Activated CD4-positive, alpha-beta T cell treated with anti-CD3 and anti-CD28 coated beads, Interleukin-2, amount 10 ng/mL, durations not matched to agents 24 days and 14 days (primary cell): ENCODE measurements at places on chromosomes 7 and 10. TPM values are rescaled to one million over a fixed set of nuclear protein-coding genes. Genes with fewer than 3 reads are reported as not detected.
A peak's percentile ranks its signal among the peaks of the same experiment; 100 is the strongest.

The OR2A5 gene
- total RNA-seq, result not detected in 2 replicates

DNA sequence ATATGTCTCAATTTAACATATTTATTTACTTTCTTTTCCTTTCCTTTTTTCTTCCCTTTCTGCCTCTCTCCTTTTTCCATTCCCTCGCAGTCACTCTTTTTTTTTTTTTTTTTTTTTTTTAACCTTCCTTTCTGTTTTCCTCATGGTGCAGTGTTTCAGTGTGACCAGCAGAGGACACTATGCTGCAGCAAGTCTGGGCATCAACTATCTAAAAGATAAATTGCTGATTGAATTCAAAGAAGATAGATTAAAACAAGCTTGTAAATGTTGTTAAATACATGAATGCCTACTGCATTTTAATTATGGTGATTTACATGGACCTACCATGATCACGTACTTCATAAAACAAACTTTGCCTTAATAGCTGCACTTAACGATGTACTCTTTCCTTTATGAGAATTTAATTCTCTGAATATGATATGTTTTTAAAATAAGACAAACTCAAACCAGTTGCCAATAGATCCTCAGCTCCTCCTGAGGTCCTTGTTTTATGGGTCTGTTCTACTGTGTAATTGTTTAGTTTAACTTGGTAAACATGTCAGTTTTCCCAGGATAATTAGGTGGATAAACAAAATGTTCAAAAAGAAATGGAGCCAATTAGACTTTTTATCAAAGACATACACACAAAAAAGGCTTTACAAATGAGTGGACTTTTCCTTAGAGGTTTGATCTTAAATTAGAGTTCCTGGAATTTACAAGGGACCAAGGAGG, 101.0 kb upstream of the AGR3 start:
- DNase-seq, result peak; percentile 75

DNA sequence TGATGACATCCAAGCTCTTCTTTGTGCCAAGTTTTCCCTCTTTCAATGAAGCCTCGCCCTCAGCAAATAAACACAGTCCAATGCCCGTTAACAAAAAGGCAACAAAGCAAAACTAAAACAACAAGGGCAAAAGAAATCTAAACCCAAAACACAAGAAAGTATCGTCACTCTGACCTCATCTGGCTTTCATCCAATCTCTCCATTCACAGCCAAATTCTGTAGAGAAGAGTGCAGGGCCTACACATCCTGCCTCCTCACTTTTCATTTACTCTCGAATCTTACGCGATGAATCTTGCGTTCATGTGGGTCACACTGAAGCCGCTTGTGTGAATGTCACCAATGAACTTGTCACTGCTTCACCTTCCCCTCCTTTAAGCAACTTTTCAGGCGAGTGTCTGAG, 15.9 kb upstream of the AKR1E2 start:
- peak; percentile 41 for DNase-seq

DNA sequence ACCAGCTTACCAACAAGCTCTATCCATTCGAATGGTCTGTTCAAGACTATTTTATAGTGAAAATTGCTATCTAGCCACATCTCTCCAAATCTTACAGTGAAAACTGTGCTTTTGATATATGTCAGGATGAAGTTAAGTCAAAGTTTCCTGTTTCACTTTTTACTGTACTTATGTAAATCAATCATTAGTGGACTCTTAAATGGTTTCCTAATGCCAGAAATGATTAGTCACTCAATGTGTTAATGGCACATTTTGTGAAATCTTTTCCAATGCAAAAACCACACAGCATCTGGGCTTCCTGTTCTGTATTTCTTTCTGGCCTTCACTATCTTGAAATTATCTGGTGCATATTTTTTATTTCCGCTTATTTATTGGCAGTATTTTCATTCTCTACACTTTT, 87.3 kb upstream of the STEAP1B start:
- no peak for DNase-seq
